EL (cell line): ENCODE measurements at places on chromosomes 2 and 18.

- peak; percentile 9 for DNase-seq
Measured at GRCh38 chr2:225196579-225196978, 154.3 kb upstream of the DOCK10 start.

DNA sequence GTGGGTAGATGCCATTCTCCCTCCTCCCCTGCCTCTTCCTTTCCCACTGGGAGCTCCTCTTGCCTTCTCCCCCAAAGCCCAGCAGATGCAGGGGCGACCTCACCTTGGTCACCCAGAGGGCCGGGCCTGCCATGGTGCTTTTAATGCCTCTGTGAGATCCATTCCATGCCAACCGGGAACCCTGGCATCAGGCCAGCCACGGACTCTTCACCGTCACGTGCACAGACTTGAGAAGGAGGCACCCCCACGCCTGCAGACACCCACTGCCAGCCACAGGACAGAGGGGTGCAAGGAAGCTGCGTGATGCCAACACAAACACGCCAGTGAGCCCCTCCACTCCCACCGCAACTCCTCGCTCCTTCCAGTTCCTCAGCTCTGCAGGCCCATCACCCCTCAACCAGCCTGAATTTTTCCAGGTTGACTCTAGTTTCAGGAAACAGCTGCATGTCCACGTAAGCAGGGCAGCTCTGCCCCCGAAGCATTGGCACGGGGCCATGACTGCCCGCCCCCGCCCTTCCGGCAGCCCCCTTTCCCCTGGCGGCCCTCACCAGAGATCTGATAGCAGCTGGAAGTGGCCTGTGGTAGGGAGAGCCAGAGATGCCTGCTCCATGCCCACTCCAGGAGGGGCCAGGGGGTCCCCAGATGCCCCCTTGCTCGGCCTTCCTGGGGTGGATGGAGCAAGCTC is 50.8 kb downstream of the DNMT3A start:
- DNase-seq, result no peak

- no peak for DNase-seq
Measured at GRCh38 chr2:205483095-205483494, 199.2 kb upstream of the NRP2 start.

GRCh38 chr2:241273210-241274020 is 42.1 kb downstream of the HDLBP start:
- no peak for DNase-seq

DNA sequence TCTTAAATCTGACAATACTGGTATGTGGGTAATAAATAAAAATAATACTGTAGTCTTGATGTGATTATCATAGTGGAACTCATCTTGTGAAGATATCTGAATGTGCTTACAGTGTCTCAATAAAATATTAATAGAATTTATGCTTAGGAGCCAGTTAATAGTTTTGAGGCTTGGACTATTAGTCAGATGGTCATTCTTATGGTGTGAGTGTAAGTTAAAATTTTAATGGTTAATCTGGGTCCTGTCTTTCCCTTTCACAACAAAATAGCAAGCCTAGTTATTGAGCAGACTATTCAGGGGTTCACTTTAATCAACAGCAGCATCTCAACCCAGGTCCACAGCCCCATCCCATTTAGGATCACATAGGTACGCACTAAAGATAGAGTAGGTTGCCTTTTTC is 138.9 kb downstream of the HAUS1 start:
- DNase-seq, result peak; percentile 22

GRCh38 chr2:1769703-1770422 is 25.5 kb upstream of the PXDN start:
- DNase-seq, result peak; percentile 50

DNA sequence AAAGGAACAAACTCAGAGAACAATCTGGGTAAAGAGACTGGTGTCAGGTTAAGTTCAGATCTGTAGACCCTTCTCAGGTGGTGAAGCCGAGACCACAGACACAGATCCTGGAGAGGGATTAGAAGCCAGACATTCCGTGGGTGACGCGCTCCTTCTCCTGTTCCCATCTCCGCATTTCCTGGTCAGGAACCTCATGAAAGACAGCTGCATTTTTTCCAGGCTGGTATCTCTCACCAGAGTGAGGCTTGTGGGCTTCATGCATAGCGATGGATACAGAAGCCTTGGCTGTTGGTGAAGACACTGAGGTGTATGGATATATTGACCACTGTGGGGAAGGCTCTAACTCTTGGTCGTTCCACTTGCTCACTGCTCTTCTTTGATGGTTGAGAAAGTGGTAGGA is 152.6 kb downstream of the FAM210A start:
- DNase-seq, result no peak

GRCh38 chr2:164069540-164069939 is 333.7 kb upstream of the FIGN start:
- no peak for DNase-seq

GRCh38 chr2:10370895-10371294 is 68.2 kb downstream of the HPCAL1 start:
- DNase-seq, result no peak

DNA sequence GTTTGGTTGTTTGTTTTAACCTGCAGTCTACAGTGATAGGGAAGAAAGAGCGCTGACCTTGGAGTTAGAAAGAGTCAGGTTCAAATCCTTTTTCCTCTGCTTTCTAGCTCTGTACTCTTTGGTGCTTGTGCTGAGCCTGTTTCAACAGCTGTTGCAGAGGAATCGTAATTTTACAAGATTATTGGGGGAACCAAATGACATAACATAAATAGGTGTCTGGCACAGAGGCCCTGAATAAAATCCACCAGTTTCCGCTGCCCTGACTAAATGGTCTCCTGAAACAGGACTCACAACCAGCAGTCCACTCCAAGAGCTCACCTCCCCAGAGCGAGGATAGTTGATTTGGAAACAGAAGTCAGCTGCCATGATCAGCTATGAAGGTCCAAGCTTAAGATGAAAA is 125.0 kb upstream of the CDC42EP3 start:
- no peak for DNase-seq

DNA sequence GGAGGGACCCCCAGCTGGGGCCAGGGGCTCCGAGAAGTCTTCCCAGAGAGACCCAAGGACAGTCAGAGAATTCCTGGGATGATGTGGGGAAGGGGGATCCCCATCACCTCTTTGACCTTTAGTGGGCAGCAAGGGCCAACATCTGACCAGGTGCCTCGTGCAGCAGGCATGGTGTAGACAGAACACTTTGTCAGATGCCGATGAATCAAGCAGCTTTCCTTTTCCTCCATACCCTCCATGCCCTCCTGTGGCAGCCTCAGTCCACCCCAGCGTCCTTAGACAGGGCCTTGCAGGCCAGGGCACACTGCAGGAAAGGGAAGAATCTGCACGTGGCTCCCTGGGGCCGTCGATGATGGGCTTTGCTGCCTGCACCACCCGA is 26.3 kb downstream of the GPR55 start:
- no peak for DNase-seq
